Neural progenitor cell (in vitro differentiated cells): ENCODE measurements at places on chromosomes 2 and 18. TPM values are rescaled to one million over a fixed set of nuclear protein-coding genes. Genes with fewer than 3 reads are reported as not detected.

ID2 gene
- total RNA-seq = 140 and 224 TPM in 2 replicates

TGFA gene
- total RNA-seq = 0.37 TPM in 1 of 2 replicates, not detected in the other

KCNG2 gene
- total RNA-seq = 0.99 TPM in 1 of 2 replicates, not detected in the other

STRADB gene
- total RNA-seq = 64.0 and 79.4 TPM in 2 replicates

CAVIN2 gene
- not detected in 2 replicates for total RNA-seq

NOSTRIN gene
- total RNA-seq = not detected in 2 replicates

INHA gene
- 0.31 TPM in 1 of 2 replicates, not detected in the other for total RNA-seq

ARHGAP25 gene
- 3.0 and 5.8 TPM in 2 replicates for total RNA-seq

TMEFF2 gene
- total RNA-seq = 0.56 and 1.7 TPM in 2 replicates

PSTPIP2 gene
- total RNA-seq = 4.3 and 6.2 TPM in 2 replicates

FAP gene
- total RNA-seq = not detected in 2 replicates

NTSR2 gene
- total RNA-seq = not detected in 2 replicates
